Stimulated activated CD8-positive, alpha-beta memory T cell treated with anti-CD3 and anti-CD28 coated beads, Interleukin-7, amount 100 ng/mL, for 1 hour (primary cell): ENCODE measurements at places on chromosomes 2 and 18.

DNA sequence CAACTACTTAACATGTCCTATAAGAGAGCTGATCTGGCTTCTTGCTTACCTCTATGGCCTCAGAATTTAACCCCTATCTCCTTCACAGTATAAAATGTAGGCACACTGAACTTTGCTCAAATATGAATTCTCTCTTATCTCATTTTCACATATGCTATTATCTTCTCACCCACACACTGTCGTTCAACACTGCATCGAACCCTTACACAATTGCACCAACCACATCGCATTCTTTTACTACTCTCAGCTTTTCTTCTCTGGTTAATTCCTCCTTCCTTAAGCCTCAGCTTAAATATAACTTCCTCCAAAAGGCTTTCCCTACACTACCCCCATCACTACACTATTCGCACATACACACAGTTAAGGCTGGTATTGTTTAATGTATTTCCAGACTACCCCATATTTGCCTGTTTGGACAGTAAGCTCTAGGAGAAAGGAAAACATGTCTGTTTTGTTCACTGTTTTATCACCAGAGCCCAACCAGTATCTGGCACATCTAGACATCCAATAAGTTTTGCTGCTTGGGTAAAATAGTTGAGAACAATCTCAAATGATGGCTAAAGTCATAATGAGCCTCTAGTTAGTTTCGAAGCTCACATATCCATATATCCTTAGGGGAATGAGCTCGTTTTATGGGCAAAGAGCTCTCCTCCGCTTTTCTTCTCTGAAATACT, 47.7 kb downstream of the HIBCH start:
- DNase-seq = no peak

DNA sequence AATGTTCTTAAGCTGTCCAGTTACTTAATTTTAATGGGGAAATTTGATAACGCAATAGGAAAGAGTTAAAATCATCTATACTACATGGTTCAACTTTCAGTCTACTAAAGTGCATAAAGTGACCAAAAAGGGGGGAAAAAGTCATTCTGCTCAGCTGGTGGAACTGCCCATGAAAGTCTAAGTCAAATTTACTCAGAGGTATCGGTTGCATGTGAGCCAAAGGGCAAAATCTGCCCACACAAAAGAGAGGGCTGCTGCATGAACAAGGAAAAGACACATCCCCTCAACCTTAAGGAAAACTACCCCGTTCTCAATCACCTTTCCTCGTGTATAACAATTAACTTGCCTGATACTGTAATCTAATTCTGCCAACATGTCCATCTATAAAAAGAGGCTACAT, 126.1 kb downstream of the TCF4 start:
- no peak for DNase-seq

GRCh38 chr2:218091746-218092145, 22.7 kb downstream of the RUFY4 start:
- no peak for DNase-seq

GRCh38 chr2:96758987-96759386, 1.7 kb upstream of the CNNM4 start:
- no peak for DNase-seq

DNA sequence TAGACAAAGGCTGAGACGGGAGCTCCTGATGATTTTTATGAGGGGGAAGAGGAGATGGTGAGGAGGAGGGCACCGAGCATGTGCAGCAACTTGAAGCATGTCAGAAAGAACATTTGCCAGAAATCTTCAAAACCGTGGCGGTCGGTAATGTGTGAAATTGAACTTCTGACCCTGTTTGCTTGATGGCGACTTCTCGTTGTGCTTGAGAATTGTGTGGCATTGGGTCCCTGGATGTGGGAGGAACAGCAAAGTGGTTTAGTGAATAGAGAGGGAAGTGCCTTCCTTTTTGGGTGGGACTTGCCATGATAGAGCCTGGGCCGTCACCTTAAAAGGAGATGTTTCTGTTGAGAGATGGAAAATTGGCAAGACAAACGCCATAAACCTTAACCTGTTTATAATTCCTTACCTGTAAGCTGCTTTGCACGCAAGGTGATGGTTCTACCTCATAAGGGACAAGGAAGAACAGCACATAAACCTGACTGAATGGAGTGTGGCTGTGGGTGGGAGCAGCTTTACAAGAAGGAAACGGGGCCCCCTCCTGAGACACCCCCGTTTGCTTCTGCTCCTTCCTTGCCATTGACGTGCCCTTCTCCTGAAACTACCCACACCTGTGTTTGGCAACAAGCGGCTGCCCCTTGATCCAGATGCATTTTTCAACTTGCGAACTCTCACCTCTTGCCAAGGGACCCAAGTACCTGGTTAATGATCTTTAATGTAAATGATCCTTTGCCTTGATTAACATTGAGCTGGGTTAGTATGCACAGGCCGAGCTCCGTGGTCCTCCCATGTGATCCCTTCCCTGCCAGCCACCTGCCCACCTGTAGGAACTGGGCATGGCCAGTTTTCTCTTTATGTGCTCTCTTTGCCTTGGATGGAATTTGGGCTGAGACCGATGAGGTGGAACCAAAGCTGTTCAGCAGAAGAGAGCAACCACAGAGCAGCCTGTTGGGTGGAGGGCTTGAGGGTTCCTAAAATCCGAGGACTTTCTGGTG, 153.2 kb downstream of the NEDD4L start:
- no peak for DNase-seq

DNA sequence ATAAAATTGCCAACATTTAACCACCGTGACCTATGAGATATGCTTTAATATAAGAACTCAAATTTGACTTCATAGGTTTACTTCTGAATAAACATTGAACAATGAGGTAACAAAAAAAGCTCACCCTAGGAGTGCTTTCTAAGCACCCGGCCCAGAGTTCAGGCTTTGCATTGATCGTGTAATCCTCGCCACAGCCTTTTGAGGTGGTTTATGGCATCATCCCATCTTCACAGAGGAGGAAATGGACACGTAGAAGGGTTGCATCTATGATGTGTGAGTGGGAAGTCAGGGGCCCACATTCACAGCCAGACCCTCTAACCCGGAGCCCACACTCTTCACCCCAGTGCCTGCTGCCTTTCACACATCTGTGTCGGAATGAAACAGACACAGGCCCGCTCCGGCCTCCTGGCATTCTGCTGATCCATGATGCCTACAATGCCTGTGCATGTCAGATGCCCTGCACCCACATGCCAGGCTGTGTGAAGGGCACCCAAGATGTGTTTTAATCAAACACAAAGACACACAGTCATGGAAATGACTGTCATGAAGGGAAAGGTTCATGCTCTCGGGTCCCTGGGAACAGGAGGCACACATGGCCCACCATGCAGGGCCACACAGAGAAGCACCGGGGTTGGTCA, 48.6 kb upstream of the RPL31 start:
- DNase-seq = no peak

- DNase-seq = no peak
Measured at GRCh38 chr2:182073613-182074012, 88.0 kb downstream of the PPP1R1C start.

DNA sequence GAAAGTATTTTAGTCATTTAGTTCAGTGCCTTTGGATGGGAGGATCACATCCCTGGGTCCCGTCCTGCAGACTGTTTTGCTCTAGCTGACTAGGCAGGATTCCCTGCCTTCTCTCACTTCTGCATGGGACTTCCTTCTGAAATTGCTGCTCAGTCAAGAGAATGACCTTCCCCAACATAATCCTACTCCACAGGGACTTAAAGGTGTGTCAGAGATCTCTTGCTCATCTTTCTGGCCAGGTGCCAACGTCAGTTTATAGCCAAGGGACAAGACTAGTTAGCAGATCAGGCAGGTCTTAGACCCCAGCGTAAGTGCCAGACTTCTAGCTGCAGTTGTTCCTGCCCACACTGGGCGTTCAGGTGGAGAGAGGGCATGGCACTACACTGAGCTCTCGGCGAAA, 9.5 kb upstream of the IL1B start:
- no peak for DNase-seq

GRCh38 chr18:70195852-70196434, 9.5 kb downstream of the RTTN start:
- DNase-seq = no peak

DNA sequence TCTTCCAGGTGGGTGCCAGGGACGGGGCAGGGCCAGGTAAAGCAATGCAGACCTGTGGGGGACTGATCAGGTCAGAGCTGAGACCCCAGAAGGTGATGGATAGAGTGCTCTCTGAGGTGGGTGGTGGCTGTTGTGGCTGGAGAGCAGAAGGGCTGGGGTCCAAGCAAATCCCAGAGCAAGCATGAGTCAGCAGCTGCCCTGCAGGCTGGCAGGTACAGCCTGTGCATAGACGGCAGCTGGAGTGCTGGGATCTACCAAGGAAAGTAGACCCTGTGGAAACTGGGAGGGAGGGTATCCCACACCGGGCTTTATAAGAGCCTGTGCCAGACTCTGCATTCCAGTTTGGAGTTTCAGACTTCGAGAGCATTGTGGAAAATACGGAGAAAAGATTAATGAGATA, 663 bp downstream of the TRIM54 start:
- DNase-seq = no peak

- no peak for DNase-seq
Measured at GRCh38 chr2:223720367-223720766, 117.0 kb downstream of the AP1S3 start.

DNA sequence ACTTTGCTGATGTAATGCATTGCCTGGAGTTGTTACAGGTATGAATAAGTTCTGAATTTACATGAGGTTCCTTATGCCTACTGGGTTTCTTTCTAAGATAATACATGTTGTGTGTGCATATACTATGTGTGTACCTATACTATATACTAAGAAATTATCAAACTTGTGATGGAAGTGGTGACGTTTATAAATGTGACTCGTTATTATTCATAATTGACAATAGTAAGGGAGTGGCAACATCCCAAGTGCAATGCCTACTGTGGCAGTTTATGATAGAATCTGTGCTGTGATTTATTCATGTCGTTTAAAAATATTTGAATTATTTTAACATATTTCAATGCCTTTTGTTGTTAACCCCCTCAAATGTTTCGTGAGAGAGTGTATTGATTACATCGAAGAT, 29.9 kb downstream of the MYOM1 start:
- no peak for DNase-seq

GRCh38 chr2:75007819-75008218, 49.4 kb downstream of the POLE4 start:
- no peak for DNase-seq

DNA sequence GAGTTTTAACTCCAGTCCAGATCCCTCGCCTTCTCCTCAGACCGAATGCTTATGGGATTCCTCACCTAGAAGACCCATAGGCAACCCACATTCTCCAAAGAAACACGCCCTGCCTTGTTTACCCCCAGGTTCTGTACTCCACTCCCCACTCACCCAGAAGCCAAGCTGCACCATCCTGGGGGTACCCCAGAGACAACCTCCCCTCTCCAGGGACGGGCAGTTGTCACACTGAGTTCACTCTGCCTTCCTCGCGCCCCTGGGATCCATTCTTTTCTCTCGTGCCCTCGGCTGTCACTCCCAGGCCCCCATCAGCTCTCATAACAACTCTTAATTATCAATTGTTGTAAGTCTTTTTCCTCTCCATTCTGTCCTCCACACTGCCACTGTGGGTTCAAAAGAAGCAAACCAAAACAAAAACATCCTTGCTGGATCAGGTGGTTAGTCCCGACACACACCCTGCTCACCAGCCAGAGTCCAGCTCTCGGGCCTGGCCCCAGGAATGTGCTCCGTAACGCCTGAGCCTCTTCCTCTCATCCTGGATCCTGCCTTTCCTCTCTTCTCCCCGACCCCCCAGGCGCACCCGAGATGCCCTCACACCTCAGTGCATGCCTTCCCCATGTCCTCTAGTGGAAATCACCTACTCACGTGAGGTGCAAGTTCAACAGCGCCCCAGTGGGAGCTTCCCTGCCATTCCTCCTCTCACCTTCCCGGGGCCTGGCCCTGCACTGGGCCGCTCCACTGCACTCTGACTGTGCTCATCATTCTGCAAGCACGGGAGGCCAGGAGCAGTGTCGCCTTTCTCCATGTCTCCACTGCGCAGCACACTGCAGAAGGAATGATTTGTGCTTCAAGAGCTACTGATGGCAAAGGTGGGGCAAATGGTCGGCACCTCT, 20.7 kb downstream of the COX7A2L start:
- DNase-seq = no peak

DNA sequence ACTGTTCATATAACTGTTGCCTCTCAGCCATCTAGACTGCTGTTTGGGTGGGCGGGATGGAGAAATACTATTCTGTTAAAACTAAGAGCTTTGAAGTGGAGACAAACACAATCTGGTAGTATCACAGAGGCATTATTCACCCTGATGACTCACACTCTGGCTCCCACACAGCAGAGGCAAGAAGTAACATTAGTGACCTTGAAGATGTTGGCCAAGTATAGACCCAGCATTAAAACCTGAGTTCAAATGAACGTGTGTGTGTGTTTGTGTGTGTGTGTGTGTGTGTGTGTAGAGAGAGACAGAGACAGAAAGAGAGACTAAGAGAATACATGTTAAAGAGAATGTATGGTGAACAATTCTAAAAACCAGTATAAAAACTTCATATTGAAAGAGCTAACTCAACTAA, 22.5 kb upstream of the ACVR1 start:
- DNase-seq = no peak

DNA sequence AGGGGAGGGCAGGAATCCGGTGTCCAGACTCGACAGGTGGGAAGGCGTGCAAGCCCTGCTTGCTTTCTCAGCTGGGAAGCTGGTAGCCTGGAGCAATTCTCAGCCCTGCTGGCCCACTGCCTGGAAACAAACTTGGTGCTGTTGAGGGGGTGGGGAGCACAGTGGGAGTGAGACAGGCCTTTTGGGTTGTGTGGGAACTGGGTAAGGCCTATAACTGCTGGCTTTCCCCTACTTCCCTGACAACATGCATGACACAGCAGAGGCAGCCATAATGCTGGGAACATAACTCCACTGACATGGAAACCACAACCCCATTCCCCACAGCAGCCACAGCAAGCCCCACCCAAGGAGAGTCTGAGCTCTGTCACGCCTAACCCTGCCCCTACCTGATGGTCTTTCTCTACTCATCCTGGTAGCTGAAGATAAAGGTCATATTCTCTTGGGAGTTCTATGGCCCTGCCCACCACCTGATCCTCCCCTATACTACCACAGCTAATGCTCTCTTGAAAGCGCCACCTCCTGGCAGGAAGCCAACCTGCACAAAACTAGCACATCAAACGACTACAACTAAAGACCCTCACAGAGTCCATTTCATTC, 122.9 kb upstream of the ACVR1C start:
- DNase-seq = no peak

DNA sequence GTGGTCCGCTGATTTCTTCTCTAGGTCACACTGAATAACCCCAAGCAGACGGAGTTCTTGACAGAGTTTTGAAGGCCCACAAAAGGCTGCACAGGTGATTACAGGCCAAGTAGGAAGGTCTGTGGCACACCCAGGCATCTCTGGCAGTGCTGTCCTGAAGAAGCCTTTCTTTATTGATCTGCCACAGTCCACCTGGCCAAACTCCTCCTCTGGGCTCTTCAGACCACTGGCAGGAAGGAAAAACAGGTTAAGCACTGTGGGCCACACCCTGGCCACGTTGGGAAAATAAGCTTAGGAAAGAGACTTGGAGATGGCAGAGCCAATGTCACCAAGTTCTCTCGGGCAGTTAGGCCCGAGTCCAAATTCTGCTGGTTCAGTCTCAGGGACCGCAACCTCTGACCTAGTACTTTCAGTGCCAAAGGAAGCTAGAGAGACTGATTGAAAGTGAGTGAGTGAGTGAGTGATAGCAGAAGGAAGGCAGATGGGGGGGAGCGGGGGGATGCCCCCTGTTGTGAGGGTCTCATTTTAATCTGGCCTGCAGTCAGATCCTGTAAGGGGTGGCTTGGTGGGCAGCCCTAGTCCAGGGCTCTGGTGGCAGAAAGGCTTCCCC, 102.9 kb downstream of the TGFA start:
- no peak for DNase-seq

GRCh38 chr18:36786686-36787085, 42.1 kb downstream of the TPGS2 start:
- no peak for DNase-seq

- no peak for DNase-seq
Measured at GRCh38 chr18:56284319-56284718, 354.1 kb downstream of the TXNL1 start.
